NCI-H2227 treated with DMSO at 0.1 percent for 48 hours (cell line): ENCODE measurements at places on chromosomes 1 and 21.
A peak's percentile ranks its signal among the peaks of the same experiment; 100 is the strongest.

- DNase-seq: no peak
These were observed 4.1 kb upstream of the PIGV start for GRCh38 chr1:26783646-26784022.

GRCh38 chr21:26110715-26111114, 59.9 kb downstream of the APP start:
- DNase-seq: no peak

DNA sequence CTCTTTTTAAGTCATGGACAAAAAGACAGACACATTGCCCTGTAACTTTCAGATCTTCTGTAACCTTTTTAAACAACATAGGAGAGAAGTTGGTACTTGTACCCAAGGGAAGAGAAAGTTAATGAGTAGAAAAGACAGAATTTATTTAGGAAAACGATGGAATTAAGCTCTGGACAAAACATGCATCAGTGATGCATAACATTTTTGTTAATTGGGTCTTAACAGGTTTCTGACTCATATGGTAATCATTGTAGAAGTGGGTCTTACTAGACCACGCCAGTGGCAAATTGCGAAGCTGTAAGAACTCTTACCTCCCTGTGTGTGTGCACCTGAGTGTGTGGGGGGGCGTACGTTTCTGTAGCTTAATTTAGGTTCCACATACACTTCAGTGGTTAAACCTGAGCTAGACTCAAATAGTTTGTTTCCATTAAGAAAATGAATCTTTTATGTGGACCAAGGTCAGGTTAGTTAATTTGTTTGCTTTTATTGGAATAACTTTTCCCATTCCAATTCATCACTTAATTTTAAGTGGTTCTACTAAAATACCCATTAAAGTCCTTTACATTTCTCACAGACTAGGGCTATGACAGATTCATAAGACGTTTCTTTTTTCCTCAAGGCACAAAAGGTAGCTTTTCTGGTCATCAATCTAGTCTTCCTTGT, 48.1 kb downstream of the NFIA start:
- DNase-seq: no peak

GRCh38 chr1:175131095-175131494, 61.5 kb downstream of the KIAA0040 start:
- no peak for DNase-seq

DNA sequence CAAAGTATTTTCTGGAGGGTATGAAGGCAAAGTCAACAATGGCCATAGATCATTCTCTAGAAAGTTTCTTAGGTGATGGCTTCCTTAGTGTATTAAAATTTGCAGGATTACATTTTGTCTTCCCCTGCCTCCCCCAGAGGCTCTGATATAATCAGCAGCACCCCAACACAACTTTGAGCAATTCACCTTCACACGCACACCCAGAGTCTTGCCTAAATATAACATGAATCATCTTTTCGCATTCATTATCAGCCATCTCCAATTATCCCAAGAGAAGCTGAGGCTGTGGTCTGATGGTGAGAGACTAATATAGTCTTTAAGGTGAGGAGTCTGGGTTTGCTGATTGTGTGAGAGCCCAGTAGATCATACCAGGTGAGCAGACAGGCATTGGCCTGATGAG, 343.0 kb downstream of the RRAGC start:
- DNase-seq: no peak

GRCh38 chr21:31732597-31733550, 956 bp upstream of the SCAF4 start:
- DNase-seq: peak; percentile 59

- DNase-seq: no peak
These were observed 22.8 kb upstream of the LAPTM5 start for GRCh38 chr1:30780409-30780808.

DNA sequence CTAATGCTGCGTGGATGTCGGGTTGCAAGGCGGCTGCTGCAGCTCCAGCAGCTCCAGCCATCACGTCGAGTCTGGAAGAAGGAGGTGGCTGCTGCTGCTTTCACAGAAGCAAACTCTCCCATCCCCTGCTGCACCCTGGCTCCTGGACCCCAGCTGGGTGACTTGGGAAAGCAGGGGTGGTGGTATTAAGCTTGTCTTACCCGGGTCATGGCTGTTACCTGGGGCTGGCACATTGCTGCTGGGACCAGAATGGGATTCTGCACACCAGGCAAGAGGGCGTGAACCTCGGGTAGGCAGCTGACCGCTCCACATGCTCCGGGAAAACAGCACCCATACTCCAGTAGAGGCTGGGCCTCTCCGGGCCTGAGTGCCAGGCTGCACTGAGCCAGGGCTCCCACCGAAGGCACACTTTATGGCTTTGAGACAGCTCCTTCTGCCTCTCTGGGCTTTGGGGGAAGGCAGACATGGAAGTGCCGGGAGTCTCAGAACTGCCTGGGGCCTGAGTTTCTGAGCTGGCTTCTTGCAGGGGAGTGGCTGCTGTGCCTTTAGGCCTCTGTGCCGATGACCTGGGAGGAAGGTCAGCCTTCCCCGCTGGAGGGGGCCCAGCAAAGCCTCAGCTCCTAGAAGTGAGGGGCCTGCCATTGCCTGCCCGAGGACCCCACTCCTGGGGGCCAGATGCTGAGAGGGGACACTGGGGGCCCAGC, 1.2 kb downstream of the SMIM1 start:
- no peak for DNase-seq

GRCh38 chr1:48049823-48050535, 52.8 kb upstream of the TRABD2B start:
- no peak for DNase-seq

GRCh38 chr1:97073936-97074335, 352.4 kb downstream of the PTBP2 start:
- DNase-seq: no peak

DNA sequence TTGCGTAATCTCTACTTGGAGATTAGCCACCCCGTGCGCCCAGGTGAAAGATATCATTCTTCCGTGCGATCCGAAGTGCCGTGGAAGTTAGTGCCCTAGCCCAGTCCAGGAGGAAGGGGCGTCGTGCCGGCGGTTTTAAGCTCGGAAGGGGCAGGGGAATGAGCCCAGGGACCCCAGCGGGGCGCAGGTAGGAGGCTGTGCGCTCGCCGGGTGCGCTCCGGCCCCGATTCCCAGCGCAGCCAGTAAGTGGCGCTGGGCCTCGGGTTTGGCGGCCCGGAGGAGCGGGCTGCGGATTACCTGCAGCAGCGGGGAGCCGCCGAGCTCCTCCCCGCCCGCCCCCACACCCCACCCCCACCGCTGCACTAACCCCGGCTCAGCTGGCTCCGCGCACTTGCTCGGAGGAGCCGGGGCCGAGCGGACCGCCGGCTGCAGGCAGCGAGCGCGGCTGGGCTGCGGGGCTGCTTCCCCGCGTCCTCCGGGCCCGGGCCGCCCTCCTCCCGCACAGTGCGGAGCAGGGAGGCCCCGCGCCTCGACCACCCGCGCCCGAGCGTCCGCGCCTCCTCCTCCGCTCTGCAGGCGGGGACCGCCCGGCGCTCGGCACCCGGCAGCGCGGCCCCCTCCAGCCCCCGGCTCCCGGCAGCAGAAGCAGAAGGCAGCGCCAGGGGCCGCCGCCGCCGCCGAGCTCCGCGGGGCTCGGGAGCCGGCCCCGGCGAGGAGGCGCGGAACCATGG, at the start of gene RYR2:
TSS of gene RYR2 (plus strand) at position 390 of the 731 bp plus-strand sequence. CDS start at position 728, 338 bp downstream.
- DNase-seq: no peak

- DNase-seq: no peak
These were observed 1.2 kb downstream of the SH3GLB1 start for GRCh38 chr1:86705665-86705985.

DNA sequence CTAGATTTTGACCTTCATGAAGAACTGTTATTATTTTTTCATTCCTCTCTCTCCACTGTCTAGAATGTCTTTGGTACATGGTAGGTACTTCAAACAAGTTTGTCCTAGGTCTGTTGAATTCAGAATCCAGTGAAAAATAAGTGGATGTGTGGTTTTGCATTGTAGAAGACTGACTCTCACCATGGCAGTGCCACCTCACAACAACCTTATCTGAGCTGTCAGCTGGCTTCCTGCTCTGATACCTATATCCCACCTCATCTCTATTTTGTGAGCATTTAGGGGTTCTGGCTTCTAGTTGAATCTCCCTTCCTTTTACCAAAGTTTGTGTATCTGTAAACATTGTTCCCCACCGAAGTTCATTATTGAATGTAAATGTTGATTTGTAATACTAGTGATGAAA, 9.1 kb downstream of the SWT1 start:
- no peak for DNase-seq

- DNase-seq: no peak
These were observed 349.4 kb downstream of the NUF2 start for GRCh38 chr1:163670989-163671757.

- DNase-seq: no peak
These were observed 569.4 kb upstream of the ADAMTS5 start for GRCh38 chr21:27536319-27536718.

- DNase-seq: peak; percentile 95
These were observed 89.6 kb downstream of the NAV1 start for GRCh38 chr1:201628490-201628889.

DNA sequence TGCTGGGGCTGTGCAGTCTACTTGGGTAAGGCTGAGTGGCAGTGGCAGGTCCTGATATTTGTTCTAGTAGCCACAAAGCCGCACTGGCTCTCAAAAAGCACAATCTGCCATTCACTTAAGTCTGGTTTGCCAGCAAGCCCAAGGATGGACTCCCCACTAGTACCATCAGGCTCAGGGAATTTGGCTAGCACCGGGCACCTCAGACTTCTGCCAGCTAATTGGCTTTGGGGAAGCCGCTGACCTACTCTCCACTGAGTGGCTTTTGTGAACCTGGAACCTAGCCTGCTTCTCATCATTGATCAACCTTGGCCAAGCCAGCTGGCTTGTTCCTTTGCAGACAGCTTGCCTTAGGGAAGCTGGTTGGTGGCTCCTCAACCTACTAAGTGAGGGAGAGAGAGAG, 83.1 kb downstream of the ESRRG start:
- no peak for DNase-seq

GRCh38 chr1:231515748-231516147, 12.7 kb upstream of the TSNAX start:
- DNase-seq: no peak

DNA sequence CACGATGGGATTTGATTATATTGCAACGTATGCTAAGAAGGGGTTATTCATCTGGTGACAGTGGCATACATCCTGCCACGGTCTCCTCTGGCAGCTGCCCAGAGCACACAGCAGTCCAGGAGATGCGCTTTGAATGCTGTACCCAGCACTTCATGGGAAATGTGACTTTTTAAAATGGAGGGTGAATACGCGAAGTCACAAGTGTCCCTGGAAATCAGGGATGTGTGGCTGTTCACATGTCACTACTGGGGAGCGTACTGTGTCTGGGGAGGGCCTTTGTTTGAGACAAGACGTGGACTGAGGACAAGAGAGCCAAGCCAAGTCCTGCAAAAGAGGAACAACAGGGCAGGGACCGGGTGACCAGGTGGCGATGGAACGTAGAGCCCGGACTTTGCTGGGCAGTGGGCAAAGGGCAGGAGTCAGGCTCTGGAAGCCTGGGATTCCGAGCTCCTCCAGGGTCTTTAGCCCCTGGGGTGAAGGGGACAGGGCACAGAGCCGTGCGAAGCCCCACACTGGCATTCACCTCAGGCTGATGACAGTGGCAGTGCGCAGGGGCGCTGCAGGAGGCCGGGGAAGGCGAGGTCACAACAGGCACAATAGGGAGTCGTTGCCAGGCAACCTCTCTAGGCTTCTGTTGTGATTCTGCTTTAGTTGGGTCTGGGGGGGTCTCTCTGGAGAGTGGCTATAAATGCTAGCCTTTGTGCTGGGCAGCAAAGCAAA, 11.4 kb upstream of the ZBTB21 start:
- peak; percentile 57 for DNase-seq

GRCh38 chr1:9651565-9652378, at the start of gene PIK3CD:
PIK3CD (plus strand) TSS chr1:9651731; CDS start chr1:9710456, 58,725 bp downstream.
- DNase-seq: peak; percentile 34

GRCh38 chr1:22798083-22798482, 87.4 kb downstream of the EPHB2 start:
- DNase-seq: no peak

DNA sequence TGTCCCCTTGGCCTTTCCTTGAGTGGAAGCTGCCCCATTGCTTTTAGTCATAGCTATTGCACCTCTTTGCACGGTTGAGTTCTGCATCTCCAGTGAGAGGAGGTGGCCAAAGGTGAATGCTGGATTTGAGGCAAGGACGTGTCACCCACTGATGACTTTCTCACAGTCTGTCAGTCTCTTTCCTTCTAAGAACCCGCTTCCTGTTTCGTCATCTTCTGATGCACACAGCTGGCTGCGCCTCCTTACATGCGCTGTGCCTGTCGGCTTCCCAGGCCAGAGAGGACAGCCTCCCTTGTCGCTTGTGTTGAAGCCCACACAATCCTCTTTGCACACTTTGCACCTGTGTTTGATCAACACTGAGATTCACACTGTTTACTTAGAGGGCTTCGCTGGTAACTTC, 41.8 kb upstream of the PWP2 start:
- DNase-seq: no peak

GRCh38 chr1:15353839-15354579, 55.7 kb upstream of the EFHD2 start:
- peak; percentile 49 for DNase-seq

DNA sequence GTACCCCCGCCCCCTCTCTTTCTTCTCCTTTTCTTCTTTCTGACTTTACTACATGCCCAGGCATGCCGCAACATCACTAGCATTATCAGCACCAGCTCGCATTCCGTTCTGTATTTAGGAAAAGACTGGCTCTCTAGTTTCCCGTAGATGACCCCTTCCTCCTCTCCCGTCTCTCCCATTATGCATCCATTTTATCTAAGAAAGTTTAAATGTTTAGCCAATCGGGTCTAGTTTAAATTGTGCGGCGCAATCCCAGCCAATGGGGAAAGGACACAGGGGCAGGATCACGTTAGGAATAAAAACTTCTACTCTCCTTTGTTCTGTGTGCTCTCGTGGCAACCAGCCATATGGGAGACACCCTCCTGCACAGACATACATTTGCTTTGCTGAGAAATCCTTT, 2.3 kb upstream of the KRTAP10-7 start:
- DNase-seq: peak; percentile 25

GRCh38 chr1:41673378-41673777, 188.9 kb upstream of the EDN2 start:
- DNase-seq: no peak

DNA sequence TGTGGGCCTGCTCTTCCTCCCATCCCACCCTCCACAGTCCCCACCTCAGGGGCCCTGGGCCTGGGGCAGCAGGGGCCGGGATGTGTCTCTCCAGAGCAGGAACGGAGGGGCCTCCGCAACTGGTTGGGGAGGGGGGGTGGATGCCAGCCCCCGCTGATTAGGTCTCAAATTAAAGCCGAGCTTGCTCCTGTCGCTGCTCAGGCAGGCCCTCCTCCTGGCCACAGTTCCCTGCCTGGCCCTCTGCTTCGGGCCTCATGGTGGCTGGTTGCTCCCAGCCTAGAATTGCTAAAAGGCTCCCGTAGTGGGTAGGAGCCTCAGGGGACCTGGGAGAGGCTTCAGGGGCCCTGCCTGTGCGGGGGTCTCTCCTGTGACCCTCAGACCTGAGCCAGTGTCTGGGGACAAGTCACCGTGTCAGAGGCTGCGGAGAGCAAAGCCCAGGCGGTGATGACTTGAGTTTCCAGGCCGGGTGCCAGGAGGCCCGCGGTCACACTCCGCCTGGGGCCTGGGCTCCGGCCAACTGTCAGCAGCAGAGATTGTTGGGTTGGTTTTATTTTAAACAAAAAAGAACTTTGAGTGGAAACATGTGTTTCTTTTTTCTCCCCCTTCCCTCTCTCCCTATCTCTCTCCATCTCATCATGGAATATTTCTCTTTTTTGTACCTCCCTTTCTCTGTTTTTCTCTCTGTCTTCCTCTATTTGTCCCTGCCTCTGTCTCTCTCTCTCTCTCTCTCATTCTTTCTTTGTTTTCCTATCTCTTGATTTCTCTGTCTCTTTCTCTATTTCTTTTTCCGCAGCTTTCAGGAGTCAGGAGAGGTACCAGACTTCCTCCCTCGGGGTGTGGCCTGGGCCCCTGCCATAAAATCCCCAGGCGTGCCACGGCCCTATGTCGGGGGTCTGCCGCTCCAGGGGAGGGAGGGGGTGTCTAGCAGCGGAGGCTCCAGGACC, 20.0 kb upstream of the EPHA2 start:
- DNase-seq: no peak
